ENCODE measurements at places on chromosomes 16 and 17.

DNA sequence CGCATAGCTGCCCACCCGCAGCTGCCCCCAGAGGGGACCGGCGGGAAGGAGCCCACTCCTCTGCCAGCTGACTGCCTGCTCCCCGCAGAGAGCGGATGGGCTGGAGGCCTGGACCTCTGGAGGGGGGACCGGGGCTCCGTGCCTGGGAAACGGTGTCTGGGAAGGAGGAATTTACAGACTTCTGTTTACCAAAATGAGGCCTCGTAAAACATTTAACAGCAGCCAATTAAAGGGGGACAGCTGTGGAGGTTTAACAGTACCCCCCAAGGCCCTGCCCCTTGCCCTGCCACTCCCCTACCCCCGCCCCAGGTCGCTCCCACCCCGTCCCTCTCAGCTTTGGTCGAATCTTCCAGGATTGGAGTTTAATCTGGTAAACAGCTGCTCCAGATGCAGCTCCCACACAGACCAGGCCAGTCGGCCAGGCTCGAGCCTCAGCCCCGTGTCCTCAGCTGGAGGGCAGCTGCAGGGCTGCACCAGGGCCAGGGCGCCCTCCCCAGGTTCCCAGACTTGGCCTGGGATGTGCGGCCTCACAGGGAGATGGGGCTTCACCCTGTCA lies 41.1 kb downstream of the BAHCC1 start:
- DNase-seq: no peak

GRCh38 chr17:63035271-63035670 lies 69.2 kb downstream of the TANC2 start:
- DNase-seq: no peak

- DNase-seq: no peak
These were observed 15.6 kb upstream of the DDX19A start for GRCh38 chr16:70331091-70331490.

DNA sequence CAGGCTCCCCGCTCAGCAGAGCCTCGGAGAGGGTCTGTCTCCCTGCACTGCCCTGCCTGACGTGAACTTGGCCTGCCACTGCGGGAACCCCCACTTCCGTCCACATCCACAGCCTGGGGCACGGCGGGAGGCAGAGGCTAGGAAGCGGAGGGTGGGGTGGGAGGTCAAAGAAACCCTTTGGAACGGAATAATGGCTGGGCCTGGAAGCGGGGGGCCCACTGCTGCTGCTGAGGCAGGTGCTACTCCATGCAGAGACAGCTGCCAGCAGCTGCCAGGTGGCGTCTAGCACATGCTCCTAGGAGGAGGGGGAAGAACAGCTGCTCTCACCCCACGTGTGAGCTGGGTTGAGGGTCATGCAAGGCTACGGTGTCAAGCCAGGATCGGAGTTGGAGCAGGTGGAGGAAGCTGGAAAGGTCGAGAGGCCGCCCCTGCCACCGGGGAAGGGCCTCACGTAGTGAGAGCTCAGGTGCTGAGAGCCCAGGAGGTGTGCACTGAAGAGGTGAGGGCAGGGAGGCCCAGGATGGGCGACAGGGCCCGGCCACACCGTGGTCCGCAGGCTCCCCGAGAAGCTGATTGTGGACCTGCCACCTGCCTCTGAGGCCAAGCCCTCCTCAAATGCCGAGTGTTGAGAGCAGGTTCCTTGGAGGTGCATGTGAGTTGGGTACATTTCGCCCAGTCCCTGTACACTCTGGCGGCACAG lies 9.8 kb downstream of the FSCN2 start:
- no peak for DNase-seq

- no peak for DNase-seq
These were observed 616.2 kb downstream of the MAF start for GRCh38 chr16:78984324-78984723.

DNA sequence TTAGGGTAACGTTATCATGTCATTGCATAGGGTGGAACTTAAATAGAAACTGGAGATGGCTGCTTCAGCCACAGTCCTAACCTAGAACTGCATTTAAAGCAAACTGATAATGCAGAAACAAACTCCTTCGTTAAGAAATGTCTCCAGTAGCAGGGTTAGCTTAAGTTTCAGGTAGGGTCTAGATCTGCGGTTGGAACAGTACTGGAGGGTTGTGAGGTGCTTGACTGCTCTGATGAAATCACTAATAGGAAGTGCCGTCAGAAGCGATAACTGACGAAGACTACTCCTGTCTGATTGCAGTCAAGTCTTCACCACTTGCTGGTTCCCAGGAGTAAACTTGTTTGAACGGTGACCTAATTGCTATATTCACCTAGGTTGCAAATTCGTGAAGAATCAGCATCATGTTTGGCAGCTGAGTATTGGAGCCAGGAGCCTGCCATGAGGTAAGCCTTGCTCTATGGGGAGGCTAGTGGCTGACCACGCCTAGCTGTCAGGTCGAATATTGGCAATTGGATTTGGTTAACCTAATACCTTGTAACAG lies 24.5 kb downstream of the TRPV2 start:
- no peak for DNase-seq

DNA sequence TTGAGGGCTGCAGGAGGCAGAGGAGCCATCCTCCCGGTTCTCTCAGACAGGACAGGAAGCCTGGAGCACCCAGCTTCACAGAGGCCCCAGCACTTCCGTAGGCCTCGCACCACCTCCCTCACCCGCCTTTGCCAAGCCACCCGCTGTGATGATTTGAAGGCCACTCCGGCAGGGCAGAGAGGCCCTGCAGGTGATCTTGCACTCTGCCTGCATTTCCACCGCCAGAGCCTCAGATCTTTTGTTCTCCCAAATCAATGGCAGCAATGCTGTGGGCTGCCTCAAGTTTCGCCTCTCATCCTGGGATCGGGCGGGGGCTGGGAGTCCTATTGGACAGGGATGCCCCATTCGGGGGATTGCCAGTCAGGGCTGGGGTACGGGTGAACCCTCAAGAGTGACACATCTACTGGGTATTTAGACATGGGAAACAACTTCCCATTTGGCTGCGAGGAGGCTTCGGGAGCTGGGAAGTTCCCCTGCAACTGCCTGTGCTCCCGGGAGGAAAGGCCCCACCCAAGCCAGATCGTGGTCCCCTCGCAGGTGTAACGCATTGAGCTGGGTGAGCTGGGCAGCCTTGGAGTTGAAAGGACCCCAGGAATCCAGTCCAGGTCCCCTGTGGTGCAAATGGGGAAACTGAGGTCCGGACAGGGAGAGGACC lies 34.8 kb upstream of the PEMT start:
- no peak for DNase-seq

DNA sequence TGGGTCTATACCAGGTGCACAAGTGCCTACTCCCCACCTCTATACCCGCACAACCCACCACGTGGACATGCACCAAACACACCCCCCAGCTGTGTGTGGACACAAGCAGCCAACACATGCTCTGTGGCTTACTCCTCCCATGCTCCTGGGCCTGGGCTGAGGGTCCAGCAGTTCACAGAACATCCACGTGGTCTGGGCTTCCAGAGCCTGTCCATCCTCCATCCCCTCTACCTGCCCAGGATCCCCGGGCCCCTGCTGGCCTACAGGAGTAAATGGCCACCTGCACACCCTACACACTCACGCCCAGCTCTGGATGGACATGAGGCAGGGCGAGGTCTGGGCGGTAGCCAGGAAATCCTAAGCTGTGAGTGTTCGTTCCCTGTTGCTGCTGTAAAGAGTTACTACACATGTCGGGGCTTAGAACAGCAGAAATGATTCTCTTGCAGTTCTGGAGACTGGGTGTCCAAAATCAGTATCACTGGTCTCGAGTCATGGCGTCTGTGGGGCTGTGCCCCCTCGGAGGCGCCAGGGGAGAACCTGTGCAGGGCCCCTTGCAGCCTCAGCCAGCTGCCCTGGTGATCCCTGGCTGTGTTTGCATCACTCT lies 15.0 kb upstream of the RAI1 start:
- no peak for DNase-seq

GRCh38 chr17:36928471-36929345 lies 8.6 kb upstream of the LHX1 start:
- no peak for DNase-seq

DNA sequence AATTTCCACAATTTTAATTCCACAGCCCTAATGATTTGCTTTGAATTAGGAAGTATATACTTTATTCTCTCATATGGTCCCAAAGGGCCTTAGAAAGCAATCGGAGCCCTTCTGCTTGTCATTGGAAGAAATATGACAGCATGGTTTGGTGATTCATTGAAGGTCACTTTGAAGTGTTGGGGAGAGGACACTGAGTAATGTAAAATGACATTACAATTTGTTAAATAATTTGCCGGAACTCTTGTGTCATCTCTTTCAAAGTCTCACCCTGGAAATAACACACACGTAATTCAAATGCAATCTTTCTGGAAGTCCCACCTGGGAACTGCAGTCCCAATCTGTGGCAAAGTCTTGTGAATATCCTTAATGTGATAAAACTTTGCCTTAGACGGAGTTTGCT lies 59.8 kb downstream of the BMERB1 start:
- DNase-seq: no peak

Measured in dorsolateral prefrontal cortex (tissue), 122 donors.